ENCODE measurements at places on chromosomes 13 and 19.

DNA sequence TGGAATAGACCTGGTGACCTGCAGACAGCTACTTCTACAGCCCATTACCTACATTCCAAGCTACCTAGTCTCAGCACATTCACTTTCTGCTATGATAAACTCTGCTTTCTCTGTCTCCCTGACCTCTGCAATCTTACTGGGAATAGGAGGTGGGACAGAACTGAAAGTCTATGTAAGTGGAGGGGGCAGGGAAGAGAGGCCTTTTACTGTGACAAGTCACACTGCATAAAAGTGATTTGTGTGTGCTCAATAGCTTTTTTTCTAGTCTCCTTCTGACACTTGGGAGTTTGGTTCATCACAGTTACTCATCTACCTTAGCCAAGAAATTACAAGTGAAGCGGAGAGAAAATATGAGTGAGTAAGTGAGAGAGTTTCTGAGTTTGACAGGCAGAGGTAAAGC lies 322.4 kb downstream of the OLFM4 start:
- DNase-seq, result no peak

- DNase-seq, result peak; percentile 58
Measured at GRCh38 chr19:35557539-35558399, 5.7 kb downstream of the ATP4A start.

GRCh38 chr19:10334588-10335351 lies 1.4 kb upstream of the RAVER1 start:
- peak; percentile 91 for DNase-seq

DNA sequence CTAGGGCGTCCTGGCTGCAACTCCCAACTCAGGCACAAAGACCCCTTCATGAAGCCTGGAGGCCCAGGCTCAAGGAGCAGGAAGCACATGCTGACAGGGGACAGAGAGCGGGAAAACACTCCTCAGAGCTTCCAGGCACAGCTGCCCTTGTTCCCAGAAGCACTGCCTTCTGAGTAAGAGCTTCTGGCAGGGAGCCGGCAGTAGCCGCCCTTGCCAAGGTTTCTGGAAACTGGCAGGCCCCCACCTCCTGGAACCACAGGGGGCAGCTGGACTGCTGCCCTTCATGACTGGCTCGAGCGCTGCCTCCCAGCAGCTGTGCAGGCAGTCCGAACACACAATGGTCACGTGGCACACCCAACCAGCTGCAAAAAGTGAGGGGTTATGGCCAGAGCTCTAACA lies 33.6 kb upstream of the EPHX3 start:
- DNase-seq, result peak; percentile 90
